ENCODE measurements at places on chromosomes 2 and 18.
A peak's percentile ranks its signal among the peaks of the same experiment; 100 is the strongest.

GRCh38 chr2:230008708-230009066 is 60.0 kb downstream of the SLC16A14 start:
- DNase-seq, result no peak

DNA sequence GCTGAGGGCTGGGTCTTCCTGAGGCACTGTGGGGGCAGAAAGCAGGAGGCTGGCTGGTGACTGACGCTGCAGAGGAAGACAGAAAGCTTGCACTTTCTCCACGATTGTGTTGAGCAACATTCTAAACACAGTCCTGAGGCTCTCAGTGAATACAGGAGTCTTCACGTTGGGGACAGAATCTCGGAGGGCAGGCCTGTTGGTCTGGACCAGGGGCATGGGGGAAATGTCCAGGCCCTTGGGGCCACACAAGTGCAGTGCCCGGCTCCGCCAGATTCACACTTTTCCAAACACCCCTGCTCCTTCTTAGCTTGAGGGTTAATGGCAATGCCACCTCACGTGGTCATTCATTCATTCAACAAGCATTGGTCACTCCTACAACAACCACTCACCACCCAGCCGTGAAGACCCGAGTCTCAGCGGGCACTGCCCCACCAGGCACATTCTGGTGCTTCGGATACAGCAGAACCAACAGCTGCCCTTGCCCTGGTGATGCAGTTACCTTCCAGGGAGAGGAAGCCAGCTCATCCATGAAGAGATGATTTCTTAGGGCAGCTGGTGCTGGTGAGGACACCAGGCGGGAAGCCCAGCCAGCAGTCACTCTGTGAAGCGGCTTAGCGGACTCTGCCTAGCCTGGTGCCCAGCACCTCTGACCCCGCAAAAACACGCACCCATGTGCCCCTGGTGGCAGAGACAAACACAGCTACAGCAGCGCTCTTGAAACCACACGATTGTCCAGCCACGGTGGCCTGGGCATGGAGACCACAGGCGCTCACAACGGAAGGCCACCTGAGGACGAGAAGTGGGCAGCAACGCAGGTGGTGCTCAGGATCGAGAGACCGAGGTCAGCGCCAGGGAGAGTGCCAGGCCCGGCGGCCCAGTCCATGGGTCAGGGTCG is 10.9 kb upstream of the GPC1 start:
- no peak for DNase-seq

- no peak for DNase-seq
Observed at GRCh38 chr2:71045865-71046548, 22.4 kb upstream of the NAGK start.

DNA sequence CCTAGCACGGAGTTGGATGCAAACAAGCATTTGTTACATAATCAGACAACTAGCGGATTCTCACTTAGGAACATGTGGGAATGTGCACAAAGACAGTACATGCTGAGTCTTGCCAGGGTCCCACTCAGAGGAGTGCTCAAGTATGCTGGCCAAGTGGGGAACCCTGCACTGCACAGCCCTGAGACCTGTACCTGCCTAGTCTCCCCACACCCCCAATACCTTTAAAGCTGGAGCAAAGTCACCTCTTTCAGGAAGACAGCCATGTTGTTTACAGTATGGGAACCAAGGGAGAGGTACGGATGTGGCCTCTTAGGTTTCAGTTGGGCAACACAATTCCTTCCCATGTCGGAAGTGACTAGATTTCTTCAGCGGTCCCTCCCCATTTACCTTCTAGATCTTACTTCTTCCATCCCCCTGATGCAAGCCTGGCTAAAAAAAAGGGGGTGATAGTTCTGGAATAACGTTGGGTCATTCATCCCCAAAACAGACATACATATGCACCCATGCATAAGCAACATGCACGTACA is 10.7 kb downstream of the CXCR1 start:
- no peak for DNase-seq

- no peak for DNase-seq
Observed at GRCh38 chr18:72692595-72692994, 148.5 kb upstream of the CBLN2 start.

DNA sequence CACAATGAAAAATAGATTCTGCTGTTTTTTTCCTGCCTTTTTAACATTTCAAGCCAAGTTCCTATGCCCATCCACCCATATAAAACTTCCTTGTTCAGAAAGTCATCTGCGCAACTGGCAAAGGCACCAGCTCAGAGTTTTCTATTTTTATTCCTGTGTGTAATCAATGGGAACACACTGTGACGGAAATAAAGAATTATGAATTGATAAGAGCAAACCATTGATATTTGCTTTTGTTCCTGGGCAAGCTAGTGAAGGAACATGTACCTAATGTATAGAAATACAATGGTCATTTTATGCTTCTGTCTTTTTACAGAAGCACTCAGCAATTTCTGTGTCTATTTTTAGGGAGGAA is 30.8 kb upstream of the AAK1 start:
- DNase-seq, result no peak

GRCh38 chr2:179952658-179953057 is 54.4 kb downstream of the CWC22 start:
- DNase-seq, result no peak

- no peak for DNase-seq
Observed at GRCh38 chr2:229335877-229336346, 64.8 kb upstream of the PID1 start.

GRCh38 chr2:86035883-86036668 is 69.6 kb downstream of the POLR1A start:
- peak; percentile 64 for DNase-seq

- no peak for DNase-seq
Observed at GRCh38 chr2:12504443-12504842, 212.3 kb upstream of the TRIB2 start.

DNA sequence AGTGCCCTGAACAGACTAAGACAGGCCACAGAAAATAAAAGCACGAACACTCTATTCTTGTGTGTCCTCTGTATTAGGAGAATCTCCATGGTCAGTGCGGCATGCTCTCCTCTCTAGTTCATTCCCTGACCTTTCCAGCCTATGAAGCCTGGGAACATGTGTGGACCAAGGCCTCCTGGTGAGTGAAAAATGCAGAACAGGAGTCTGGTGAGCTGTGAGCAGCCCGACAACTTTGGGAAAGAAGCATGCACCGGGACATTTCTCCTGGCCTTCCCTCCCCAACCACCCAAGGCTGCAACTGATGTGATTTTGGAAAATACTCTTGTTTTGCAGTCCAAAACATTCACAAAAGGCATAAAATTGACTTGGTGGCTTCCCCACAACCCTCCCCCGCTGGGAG is 878.3 kb upstream of the ID2 start:
- DNase-seq, result no peak

- no peak for DNase-seq
Observed at GRCh38 chr18:47265197-47265596, 13.7 kb upstream of the SKOR2 start.

DNA sequence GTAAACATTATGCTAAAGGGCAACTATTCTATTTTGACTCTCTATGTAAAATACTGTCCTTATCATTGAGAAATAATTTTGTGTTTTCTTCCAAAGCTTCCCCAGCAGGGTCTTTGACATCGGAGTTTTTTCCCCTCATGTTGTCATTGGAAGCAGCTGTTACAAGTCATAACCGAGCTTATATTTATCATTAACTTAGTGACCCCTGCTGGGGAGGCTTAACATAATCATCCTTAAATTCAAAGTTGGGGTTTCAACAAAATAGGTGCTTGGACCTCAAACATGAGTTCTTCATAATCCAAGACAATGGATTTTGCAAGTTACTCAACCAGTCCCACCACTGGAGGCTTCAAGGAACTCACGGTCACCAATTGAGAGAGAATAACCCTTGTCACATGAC is 330.9 kb downstream of the DCC start:
- DNase-seq, result no peak

- DNase-seq, result no peak
Observed at GRCh38 chr18:35010993-35011392, 30.2 kb upstream of the MAPRE2 start.

DNA sequence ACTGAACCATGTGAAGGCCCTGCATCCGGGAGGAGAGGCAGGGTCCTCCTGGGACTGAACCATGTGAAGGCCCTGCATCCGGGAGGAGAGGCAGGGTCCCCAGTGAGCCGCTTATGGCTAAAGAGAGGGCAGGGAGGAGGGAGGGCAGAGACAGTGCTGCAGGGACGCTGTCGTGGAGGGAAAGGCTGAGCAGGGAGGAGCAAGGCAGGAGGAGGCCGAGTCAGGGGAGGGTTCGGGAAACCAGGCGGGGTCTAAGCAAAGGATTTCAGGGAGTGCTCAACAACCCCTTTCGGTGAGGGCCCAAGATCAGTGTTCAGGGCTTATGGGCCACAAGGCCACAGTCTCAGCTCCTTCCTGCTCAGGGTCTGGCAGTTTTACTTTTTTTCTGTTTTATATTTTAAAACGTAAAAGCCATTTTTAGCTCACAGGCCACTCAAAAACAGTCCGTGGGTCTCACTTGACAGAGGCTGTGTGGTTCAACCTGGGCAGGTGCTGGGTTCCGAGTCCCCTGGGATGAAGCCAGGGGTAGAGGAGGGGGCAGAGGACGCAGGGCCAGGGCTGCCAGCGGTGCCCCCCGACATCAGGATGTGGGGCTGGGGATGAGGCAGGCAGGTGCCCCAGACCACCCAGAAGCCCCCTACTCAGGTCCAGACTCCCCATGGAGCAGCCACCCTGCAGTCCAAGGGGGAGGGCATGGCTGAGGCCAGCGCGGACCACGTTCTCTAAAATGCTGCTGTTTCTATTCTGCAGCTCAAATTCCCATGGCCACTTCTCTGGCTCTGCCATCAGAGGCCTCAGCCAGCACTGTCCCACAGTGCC is 5.2 kb downstream of the TMEM18 start:
- no peak for DNase-seq

DNA sequence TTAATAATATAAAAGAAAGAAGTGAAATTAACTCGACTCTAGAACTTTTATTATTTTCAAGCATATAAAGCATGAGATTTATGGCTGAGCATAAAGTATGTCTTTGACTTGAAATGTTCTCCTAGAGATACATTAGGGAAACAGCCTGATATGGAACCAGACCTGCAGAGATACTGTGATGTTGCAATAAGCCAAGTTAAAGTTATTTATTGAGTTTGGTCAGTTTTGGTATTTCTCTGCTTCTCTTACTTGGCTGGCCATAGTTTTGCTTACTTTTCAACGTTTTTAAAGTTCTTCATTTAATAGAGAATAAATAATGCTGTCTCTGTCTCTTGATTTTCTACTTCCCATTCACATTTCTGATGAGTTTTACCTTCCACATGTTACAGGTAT is 76.0 kb downstream of the GFPT1 start:
- DNase-seq, result no peak

DNA sequence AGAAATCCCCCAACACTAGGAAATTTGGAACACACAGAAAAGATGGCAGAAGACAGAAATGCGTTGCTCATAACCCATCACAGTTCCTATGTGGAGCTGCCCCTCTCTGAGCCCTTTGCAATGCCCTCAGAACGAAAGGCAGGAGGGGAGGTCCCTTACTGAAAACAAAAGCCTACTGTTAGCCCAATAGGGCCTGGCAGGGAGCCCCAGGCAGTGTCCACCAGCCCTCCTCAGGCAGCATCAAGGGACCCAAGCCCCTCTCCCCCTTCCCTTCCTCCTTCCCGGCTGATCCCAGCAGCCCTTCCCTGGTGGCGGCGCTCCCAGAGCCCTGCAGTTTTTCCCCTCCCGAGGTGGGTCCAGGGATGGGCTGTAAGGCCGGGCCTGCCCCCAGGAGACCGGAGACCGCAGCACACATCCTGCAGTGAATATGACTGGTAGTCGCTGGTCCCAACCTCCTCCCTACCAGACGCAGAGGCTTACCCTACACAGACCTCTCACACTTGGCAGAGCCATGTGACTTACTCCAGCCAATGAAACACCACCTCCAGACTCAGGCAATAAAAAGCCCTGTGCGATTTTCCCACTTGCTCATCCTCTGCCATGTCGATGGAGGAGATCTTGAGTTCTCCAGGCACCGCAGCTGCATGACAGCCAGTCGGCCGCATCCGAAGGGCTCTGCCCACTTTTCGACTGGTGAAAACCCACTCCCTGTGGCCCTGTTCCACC is 19.4 kb upstream of the DUSP2 start:
- peak; percentile 34 for DNase-seq

GRCh38 chr2:45856391-45857274 is 205.2 kb downstream of the PRKCE start:
- no peak for DNase-seq

GRCh38 chr18:10232062-10232461 is 222.4 kb upstream of the APCDD1 start:
- DNase-seq, result no peak

DNA sequence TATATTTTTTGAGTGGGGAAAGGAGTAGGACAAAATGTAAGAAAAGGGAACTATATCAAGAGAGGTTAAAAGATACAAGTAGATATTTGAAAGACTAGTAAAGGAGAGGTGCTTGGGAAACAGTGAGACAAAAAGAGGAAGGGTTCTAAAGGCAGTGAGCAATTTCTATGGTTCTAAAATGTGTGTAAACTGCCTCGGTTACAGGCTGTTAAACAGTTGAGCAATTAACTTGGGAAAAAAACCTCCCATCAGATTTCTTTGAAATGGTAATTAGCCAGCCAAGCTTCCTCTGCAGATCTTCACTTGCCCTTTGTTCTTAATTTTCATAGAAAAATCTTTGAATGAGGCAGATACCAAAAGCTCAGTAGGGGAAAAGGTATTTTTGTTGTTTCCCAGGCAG is 238.7 kb upstream of the KCNH7 start:
- DNase-seq, result no peak

DNA sequence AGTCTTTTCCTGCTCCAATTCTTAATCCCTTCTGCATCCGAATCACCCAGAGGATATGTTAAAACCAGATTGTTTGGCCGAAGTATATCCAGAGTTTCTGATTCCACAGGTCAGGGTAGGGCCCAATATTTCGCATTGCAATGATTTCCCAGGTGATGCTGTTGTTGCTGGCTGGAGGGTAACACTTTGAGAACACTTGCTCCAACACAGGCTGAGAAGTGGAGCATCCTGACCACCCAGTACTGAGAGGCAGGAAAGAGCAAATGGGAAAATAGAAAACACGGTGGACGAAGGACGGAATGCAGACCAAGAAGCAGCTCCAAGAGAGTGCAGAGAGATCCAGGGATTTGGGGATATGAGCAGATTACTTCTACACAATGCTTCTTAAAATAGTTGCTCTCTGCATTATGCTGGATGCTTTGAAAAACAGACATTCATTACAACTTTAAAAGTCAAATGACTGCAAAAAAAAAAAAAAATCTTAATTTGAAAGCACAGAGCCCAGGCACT is 362.2 kb upstream of the SLC14A2 start:
- no peak for DNase-seq

DNA sequence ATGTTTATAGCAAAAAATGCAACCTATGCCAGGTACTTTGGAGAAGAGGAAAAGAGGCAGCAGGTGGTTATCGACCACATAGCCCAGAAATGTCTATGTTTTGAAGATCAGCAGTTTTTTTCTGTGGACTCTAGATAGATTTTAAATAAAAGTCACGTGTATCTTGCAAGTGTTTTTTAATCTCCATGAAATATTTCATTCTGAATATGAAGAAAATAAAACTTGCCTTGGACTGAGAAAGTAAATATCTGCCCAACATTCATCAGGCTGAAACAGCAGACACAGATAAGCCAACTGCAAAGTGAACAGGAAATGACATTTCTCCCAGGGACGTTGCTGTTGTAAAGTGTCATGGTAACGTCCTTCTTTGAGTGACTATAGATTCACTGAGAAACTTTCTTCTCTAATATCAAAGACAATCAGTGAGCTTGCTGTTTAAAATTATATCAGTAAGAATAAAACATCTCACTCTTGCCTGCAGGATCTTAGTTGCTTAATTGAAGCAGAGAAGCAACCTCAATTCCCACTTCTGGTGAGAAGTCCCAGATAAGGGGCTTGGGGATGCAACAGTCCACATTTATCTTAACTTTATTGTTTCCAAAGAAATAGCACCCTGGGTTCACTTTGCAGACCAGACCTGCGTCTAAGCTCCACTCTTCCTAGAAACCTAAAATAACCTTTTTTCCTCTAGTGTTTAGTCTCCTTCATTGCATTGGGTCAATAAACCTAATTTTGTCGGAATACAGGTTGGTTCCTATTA is 6.3 kb downstream of the MYOM1 start:
- DNase-seq, result no peak
